ENCODE measurements at places on chromosomes 5 and 9. TPM values are rescaled to one million over a fixed set of nuclear protein-coding genes. Genes with fewer than 3 reads are reported as not detected.
A peak's percentile ranks its signal among the peaks of the same experiment; 100 is the strongest.

- no peak for DNase-seq
Measured at GRCh38 chr9:127521919-127522304, 70.6 kb downstream of the LRSAM1 start.

DNA sequence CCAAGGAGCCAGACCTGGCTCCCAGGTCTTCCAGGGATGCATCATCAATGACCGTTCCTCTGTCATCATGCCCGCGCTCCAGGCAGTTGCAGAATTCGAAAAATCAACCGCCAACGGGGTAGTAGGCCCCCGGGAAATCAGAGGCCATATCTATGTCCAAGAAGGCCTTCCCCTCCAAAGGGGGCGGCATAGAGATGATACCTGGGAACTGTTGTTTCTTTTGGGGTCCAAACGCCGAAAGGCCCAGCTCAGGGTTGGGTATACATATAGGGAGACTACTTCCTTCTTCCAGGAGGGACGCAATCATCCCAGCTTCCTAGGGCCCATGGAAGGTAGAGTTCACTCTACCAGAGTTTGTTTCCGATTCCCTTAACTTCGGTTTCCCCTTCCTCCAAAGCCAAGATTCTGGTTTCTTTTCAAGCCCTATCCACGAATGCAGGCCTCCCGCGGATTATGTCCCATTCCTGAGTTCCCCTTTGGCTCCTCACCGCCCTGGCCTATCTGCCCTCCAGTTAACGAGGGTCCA, 754 bp downstream of the DCAF12 start:
- peak; percentile 29 for DNase-seq

GRCh38 chr9:137626464-137626863, 7.7 kb downstream of the EHMT1 start:
- no peak for DNase-seq

The SLC25A46 gene
- 26.0 TPM for total RNA-seq

- DNase-seq: no peak
Measured at GRCh38 chr5:160088805-160089204, 30.4 kb downstream of the PWWP2A start.

DNA sequence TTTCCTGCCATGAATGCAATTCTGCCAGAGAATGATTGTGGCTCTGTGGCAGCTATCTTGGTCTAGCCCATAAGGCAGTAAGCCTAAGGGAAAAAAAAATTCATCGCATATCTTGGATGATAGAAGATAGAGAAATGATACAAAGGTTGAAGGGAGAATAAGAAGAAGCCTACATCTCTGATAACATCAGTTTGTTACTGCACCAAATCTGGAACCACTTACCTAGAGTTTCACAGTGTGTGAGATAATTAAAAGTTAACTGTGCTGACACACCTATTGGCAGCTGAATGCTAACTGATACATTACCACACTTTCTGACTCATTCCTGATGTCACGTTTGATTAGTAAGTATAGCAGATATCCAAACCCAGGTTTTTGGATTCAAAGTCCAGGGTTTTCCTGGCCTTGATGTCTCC, 91.6 kb upstream of the TAF11L2 start:
- DNase-seq: no peak

The PCDHB6 gene
- not detected for total RNA-seq

DNA sequence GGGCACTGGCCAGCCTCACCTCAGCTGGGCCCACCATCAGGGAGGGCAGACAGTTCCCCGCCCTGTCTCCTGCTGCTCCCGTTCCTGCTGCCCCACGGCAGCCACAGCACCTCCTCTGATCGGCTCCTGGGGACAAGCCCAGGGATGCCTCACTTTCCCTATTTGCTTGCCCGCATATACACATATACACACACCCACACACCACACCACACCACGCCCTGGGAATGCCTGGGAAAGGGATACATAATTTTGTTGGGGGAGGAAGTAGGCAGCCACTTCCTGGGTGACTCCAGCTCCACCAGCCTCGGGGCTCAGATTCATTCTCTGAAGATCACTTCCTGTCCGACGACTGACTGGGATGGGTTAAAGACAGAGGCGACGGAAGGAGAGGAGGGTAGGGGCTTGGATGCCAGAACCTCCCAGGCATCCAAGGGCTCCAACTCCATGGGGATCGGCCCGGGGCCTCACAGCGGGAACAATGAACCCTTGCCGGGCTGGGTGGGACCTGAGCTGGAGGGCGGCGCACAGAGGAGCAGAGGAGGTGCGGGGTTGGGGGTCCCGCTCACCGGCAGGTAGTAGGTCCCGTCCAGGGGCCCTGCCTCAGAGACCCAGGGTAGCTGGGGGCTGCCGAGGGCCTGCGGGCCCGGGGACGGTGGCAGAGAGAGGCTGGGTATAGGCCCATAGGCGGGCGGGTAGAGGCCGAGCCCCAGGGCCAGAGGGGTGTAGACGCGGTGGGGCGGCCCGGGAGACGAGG, 2.0 kb upstream of the MZB1 start:
- DNase-seq: no peak

DNA sequence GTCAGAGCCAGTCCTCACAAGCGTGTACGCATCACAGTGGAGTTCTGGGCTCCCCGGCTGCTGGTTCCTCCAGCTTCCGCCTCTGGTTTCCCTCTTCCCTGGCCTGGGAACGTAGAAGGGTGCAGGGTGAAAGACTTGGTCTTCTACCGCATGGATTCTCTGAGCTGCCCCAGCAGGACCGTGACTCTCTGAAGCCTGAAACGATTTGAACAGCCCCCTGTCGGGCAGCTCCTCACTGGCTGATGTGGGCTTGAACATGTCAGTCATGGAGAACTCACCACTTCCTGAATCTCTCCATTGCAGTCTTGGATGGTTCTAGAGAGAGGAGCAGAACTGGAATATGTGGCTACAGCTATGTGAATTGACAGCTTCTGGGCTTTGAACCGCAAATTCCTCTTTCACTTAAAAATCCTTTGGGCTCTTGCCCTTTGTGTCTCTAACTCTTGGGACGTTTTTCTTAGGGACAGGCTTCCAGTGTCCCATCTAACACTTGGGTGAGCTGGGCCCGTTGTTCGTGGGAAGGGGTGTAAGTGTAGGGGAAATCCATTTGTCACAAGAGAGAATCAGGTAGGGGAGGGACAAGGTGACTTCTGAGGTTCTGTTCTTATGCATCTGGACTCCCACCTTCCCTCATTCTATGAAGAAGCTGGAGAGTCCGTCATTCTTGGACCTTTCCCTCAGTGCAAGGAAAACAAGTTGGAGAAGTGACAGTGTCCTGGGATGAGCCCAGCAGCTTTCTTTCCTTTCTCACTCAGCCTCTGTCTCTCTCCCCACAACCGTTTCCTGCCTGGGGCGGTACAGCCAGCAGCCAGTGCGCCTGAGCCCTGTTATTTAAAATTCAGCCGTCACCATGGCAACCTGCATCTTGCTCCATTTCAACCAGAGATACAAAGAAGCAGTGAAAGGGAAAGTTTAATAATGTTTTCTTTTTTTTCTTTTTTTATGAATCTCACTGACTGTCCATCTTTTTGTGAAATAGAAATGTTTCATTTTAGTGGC, 84.7 kb downstream of the PTTG1 start:
- DNase-seq: peak; percentile 62

DNA sequence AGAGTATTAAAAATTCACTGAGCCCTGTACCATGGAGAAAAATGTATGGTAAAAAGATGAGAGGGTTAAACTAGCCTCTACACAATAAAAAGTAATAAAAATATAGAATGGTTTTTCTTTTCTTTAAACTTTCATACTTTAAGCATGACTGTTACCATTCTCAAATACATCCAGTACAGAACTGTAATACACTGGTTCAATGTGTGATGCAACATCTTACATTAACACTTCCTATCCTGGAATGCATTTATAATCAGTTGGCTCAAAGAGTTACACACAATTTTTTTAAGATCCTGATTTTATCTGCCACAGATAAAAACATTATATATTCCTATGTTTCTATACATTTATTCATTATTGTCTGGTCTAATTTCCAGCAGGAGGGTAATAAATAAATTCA, 4.7 kb downstream of the GNAQ start:
- no peak for DNase-seq

DNA sequence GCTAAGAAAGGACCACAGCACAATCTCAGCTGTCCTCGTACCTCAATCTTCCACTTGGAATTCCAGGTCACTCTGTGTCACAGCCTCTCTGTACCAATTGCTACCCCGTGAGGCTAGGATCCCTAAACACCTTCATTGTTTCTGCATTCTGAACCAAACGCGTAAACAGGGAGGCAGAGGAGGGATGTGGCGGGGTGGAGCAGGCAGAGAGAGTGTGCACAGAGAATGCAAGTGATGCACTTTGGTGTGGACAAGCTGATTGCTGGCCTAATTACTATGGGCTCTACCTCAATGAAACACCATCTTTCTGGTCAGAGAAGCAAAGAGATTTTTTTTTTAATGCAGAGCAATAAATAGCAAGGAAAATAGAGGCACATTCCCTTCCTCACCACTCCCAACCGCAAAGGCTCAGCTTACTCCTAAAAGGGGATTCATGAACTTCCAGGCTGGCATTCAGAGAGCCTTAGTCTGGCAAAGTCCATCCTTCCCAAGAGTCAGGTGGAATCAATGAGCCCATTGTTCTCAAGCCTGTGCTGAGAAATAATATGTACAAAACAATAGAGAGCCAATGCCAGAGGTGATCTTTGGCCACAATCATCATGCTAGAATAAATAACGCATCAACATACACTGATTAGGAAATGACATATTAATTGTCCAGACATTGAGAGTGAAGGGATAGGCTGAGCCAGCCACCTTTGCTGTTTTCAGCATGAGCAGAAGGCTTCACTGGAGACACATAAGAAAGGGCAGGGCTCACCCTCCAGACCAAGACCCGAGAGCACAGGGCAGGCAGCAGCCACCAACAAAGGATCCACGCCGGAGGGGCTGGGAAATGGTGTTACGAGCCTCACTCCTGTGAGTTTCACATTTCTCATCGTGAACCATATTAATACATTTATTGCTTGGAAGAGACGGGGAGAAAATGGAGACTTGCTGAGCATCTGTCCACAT, 278.8 kb downstream of the ENC1 start:
- no peak for DNase-seq

The GTF2H2 gene
- total RNA-seq: 45.1 TPM

- DNase-seq: no peak
Measured at GRCh38 chr9:103203172-103203571, 208.0 kb downstream of the CYLC2 start.

The PRR16 gene
- total RNA-seq: 0.13 TPM

DNA sequence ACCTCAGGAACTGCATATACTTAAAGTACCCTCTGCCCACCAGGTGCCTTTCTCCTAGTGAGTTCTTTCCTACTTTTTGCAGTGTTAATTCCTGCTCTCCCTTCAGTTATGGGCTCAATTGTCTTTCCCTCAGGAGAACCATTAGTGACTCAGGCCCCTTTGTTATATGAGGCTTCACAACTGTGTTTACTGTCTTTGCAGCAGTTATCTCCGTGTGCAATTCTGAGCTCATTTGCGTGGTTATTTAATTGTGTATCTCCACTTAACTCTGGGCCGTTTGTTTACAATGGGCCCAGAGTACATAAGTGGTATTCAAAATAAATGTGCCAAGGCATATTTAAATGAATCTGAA, 9.6 kb downstream of the FBXO38 start:
- peak; percentile 30 for DNase-seq

The GLRA1 gene
- not detected for total RNA-seq

- DNase-seq: no peak
Measured at GRCh38 chr9:33125871-33126823, 41.0 kb downstream of the B4GALT1 start.

GRCh38 chr5:72006361-72006760, 100.9 kb upstream of the MAP1B start:
- DNase-seq: no peak

The TPPP gene
- 0.48 TPM for total RNA-seq

- no peak for DNase-seq
Measured at GRCh38 chr5:148558892-148559291, 95.4 kb downstream of the HTR4 start.

The PIP5K1B gene
- total RNA-seq: 1.7 TPM

The PCDHGB4 gene
- 3.8 TPM for total RNA-seq

DNA sequence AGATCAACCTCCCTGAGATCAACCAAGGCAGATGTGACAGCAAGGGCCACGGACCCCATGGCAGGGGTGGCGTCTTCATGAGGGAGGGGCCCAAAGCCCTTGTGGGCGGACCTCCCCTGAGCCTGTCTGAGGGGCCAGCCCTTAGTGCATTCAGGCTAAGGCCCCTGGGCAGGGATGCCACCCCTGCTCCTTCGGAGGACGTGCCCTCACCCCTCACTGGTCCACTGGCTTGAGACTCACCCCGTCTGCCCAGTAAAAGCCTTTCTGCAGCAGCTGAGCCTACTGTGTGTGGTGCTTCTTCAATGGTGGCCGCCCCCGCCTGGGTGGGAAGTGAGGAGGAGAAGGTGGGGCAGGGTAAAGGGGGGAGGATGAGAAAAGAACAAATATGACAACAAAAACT, 8.3 kb downstream of the GPX3 start:
- DNase-seq: no peak
